Muscle of arm (tissue), 14 donors: ENCODE measurements at places on chromosomes 2 and 18. TPM values are rescaled to one million over a fixed set of nuclear protein-coding genes. Genes with fewer than 3 reads are reported as not detected.

- DNase-seq: no peak
Observed at GRCh38 chr2:43333656-43334144, 107.3 kb upstream of the ZFP36L2 start.

The SPP2 gene
- not detected for polyA plus RNA-seq

The ALPP gene
- not detected for polyA plus RNA-seq

DNA sequence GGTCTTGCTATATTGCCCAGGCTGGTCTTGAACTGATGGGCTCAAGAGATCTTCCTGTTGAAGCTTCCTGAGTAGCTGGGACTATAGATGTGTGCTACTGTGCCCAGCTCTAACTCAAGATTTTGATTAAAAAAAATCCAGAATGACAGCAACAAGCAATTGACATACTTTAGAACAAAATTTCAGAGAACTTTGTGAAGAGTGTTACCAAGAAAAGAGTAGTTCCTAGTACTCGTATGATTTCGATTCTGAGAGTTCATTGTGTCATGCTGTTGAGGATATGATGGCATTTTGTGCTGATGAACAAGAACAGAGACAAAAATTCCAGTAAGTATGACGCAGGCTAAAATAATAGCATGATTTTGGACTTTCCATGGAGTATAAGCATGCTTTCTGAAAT, 90.2 kb upstream of the TWSG1 start:
- DNase-seq: no peak

- DNase-seq: no peak
Observed at GRCh38 chr18:47163241-47163640, 12.9 kb downstream of the IER3IP1 start.

- no peak for DNase-seq
Observed at GRCh38 chr2:108917526-108917925, 71.5 kb downstream of the EDAR start.

The FBXO41 gene
- polyA plus RNA-seq: 0.36 TPM

GRCh38 chr18:6367208-6367607, 47.5 kb downstream of the L3MBTL4 start:
- DNase-seq: no peak

The LHCGR gene
- 0.17 TPM for polyA plus RNA-seq

The BOK gene
- 48.0 TPM for polyA plus RNA-seq

DNA sequence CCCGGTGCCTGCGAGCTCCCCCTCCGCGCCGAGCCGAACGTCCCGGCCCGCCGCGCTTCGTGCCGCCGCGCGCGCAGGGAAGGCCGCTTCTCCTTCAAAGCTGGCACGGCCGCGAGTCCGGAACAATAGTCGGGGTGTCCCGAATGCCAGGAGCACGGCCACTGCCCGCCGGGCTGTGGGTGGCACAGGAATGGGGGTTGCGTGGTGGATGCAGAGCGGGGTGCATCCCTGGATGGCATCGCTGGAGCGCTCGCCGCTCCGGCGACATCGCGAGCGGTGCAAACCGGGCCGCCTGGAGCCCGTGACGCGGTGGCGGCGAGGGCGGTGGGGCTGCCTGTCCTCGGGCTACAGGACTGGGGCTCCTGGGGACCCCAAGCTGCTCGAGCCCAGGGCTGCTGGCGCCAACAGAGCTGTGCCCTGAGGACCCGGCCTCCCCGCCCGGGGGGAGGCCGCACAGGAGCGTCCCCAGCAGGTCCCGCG, 1.1 kb upstream of the SATB2 start:
- DNase-seq: no peak
